ENCODE measurements at places on chromosomes 2 and 18.

DNA sequence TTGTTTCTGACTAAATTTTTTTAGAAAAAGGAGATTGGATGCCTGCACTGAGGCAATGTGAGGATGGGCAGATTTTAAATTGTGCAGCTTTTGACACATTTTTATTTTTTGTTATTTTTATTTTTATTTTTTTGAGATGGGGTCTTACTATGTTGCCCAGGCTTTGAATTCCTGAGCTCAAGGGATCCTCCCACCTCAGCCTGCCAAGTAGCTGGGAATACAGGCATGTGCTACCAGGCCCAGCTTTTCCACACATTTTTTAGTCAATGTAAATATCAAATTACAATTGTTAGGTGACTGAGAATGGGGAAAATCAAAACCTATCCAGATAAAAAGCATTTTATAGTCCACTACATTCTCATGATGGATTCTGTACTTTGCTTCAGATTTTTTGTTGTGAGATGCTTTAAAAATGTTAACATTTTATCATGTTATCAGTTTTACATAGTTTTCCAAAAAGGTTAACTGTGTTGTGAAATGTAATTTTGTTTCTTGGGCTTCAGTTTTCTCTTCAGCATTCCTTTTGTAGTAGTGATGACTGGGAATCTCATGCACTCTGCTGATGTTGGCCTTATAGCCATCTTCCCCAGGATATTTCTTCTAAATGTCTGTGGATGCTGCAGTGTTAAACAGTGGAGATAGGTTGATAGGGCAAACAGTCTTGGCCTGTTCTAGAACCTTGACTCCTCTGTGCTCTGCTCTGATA is 41.4 kb downstream of the PKP4 start:
- DNase-seq, result no peak

GRCh38 chr18:69588301-69588700 is 187.6 kb downstream of the DOK6 start:
- peak; percentile 34 for DNase-seq

DNA sequence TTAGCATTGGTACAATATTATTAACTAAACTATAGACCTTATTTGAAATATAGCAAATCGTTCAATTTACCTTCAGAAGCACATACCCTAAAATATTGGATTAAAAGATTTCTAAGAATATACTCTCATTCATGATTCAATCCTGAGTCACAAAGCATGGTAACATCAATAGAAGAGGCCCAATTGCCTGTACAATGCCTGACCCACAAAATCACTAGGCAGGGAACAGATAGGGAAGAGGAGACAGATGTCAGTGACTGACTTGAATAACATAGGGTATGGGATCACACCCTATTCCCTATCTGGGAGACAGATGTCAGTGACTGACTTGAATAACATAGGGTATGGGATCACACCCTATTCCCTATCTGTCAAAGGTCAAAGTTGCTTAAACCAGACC is 611.6 kb upstream of the VRK2 start:
- DNase-seq, result no peak

DNA sequence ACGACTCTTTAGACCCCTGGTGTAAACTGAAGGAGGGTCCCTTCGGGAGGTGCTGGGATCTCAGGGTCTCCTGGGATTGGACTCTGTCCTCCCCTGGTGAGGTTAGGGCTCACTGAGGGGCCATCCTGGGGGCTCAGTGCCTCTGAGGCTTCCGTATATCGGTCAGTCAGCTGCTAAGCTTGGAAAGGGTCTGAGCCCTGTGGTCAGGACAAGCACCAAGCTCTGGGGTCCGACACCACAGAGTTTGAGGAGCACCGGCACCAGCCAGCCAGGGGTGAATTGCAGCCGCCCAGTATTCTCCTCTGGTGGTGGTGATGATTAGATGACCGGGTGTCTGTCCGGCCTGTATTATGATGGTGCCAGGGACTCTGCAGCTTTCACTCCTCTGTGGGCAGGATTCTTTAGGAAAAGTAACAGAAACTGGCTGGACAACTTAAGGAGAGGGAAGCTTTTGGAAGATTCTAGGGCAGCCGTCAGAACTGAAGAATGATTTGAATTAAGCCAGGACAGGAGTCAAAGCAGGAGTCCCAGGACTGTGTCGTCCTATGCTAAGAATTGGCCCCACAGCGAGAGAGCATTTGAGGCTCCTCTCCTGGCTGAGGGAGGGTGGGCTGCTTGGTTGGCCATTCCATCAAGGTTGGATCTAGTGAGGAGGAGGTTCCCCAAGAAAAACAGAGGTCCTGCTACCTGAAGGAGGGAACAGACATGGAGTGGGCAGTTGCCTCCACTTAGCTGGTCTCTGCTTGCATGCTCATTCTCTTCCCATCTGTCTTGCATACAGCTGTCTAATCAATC is 158.6 kb upstream of the HS6ST1 start:
- DNase-seq, result no peak

DNA sequence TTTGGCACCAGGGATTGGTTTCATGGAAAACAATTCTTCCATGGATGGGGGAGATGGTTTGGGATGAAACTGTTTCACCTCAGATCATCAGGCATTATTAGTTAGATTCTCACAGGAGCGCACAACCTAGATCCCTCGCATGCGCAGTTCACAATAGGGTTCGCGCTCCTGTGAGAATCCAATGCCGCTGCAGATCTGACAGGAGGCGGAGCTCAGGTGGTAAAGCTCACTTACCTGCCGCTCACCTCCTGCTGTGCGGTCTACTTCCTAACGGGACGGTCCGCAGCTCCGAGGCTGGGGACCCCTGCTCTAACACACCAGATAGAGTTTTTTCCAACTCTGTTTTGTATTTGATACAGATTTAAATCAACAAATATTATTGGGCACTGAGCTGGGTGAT is 286.5 kb downstream of the MTX2 start:
- peak; percentile 56 for DNase-seq

- peak; percentile 60 for DNase-seq
These were observed 107.0 kb downstream of the BCL2L11 start for GRCh38 chr2:111227716-111228141.

DNA sequence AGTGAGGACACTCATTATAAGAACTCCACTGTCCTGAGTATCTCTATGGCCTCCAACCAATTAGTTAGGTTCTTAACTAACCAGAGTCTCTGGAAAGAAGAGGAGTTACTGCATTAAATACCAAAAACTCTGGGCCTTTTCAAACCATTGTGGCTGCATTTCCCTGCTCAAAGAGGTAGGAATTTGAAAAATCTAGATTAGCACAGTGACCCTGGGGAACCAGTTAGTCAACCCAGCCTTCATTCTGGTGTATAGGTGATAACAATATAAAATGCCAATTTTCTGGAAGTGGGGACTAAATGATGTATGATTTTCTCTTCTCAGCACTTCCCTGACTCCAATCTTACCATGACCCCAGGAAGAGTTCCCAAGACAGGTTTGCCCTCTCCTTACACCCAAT is 287.8 kb upstream of the SETBP1 start:
- DNase-seq, result peak; percentile 77

DNA sequence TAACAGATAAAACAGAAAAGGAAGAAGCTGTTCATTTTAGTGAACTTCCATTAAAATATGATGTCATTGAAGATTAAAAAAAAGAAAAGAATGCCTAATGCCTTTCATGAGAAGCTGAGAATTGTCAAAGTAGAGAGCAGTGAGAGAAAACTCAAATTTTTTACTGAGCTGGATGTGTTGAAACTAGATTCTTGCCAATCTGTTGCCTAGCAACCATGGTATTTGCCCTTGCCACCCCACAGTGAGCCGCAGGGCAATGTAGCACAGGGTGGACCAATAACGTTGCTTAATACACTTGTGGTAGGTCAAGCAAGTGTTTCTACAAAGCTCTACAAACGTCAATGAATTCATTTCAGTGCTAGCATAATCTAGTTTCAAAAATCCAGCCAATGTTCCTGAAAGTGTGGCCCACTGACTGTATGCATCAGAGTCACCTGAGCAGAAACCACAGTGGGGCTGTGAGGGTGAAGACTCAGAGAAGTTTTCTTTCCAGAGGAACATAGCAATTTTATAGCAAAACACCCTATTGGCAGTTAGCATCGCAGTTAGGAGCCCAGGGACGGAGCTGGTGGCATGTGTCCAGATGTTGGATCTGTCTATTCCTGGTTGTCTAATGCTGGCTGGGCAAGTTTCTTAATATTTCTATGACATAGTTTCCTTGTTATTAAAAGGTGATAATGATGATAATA is 132.2 kb downstream of the DOCK10 start:
- DNase-seq, result peak; percentile 30

DNA sequence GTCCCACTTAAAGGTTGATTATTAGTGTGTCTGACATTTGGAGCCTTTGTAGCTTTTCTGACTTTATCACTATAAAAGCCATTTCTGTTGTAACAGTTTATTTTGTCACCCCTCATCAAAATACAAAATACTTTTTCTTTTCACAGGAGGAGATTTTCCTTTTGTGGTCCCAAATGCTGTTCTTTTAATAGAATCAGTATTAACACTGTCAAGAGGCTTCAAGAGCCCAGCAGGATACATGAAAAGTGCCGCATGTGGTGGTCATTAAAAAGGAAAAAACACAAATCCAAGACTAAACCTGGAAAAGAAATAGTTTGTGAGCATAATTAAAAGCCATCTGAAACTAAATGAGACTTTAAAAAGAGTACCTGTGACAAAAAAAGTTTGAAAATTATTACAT is 515.7 kb downstream of the DCDC2C start:
- no peak for DNase-seq

- DNase-seq, result no peak
These were observed 88.2 kb upstream of the VWC2L start for GRCh38 chr2:214322662-214323061.

GRCh38 chr18:25075783-25076182 is 276.2 kb downstream of the ZNF521 start:
- DNase-seq, result no peak

DNA sequence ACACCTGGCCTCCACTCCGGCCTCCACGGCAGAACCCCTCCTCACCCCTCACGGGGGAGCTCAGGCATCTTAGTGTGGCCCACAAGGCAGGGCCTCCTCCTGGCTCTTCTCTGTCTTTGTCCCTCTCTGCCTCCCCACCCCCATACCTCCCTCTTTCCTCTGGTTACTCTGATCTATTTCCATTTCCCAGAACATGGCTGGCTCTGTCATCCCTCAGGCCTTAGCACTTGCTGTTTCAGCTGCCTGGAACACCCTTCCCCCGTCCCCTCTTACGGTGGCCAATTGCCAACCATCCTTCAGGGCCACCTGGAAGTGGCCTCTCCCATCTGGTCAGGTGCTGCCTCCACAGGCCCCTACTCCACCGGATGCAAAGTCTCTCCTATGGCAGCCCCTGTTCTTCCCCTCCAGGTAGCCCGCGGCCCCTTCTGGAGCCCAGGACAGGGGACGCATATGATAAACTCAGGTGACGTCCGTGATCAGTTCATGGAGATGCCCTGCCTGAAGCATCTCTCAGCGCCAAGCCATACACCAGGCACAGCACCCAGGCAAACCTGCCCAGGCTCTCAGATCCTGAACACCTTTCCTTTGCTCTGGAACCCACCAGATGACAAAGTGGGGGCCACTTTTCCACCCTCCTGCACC is 3.6 kb upstream of the ECEL1 start:
- DNase-seq, result no peak

DNA sequence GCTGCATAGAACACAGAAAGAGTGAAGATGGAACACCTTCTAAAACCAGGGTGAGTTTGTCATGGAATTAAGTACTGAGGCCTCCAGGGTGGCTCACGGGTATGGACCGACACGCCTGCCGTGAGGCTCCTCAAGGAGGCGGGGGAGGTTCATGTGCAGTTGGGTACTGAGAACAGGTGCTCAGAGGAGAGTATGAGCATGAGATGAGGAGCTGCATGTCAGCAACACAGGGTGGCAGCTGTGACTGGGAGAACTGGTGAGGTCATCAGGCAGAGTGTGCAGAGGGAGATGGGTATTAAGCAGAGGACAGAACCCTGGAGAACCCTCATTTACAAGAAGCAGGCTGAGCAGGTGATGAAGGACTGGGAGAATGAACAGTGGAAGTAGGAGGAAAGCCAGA is 63.2 kb upstream of the KLHL29 start:
- DNase-seq, result no peak

DNA sequence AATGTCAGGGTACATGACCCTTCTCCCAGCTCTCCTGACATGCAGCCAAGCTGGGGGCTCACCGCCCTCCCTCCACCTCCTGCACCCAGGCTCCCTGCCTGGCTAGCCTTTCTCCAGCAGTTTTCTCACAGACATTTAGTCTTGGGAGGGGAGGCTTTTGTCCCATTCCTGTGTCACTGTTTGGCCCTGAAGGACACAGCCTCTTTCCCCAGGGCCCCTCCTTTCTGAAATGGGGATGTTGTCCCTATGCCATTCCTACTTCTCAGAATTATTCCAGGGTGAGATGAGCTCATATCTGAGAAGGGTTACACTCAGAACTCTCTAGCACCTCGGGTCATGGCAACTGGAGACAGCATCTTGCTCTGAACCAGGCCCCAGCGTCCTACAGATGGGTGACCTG is 47.3 kb upstream of the MRPL33 start:
- DNase-seq, result no peak

DNA sequence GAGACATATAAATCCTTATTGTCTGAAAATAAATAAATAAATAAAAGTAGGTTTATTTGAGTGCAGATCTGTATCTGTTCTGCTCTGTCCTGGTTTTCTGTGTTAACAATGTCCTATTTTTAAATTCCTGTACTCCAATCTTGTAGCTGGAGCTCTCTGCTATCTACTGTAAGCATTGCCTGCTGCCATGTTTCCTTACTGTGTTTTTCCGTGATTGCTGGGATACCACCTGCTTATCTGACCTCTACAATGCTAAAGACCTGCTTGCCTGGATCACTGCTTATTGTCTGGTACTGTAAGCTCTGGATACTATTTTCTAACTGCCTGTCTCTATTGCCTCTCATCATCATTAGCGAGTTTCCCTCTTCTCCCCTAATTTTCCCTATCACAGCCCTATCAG is 11.6 kb downstream of the PTPN4 start:
- no peak for DNase-seq

GRCh38 chr2:84202166-84202565 is 256.9 kb downstream of the SUCLG1 start:
- DNase-seq, result no peak

- peak; percentile 77 for DNase-seq
These were observed 861 bp downstream of the LTBP1 start for GRCh38 chr2:32947484-32948143.

- no peak for DNase-seq
These were observed 286.4 kb upstream of the CNTNAP5 start for GRCh38 chr2:123738643-123739042.

DNA sequence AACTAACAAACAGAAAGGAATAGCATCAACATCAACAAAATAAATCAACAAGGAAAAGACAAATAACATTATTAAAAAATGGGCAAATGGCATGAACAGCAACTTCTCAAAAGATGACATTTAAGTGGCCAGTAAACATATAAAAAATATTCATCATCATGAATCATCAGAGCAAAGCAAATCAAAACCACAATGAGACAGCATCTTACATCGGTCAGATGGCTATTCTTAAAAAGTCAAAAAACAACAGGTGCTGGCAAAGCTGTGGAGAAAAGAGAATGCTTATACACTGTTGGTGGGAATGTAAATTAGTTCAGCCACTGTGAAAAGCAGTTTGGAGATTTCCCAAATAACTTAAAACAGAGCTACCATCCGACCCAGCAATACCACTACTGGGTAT is 327.1 kb downstream of the CMPK2 start:
- DNase-seq, result no peak
